ENCODE measurements at places on chromosomes 2 and 18.

DNA sequence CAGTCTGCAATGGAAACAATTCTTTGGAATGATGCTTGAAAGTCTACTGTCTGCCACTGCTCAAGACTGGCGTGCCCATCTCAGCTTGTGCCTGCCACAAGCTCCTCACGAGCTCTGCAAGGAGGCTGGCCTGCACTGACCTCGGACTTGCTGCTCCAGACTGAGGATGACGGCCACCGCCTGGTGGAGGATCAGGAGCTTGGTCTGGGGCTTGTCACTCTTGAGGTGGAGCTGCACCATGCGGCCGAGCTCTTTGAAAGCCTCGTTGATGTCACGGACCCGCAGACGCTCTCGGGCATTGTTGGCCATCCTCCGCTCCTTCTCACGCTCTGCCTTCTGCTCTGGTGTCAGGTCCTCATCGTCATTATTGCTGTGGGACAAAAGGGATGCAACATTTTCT lies 269.4 kb upstream of the CCDC68 start:
- DNase-seq: no peak

- no peak for DNase-seq
Observed at GRCh38 chr18:37471637-37472036, 94.0 kb downstream of the CELF4 start.

DNA sequence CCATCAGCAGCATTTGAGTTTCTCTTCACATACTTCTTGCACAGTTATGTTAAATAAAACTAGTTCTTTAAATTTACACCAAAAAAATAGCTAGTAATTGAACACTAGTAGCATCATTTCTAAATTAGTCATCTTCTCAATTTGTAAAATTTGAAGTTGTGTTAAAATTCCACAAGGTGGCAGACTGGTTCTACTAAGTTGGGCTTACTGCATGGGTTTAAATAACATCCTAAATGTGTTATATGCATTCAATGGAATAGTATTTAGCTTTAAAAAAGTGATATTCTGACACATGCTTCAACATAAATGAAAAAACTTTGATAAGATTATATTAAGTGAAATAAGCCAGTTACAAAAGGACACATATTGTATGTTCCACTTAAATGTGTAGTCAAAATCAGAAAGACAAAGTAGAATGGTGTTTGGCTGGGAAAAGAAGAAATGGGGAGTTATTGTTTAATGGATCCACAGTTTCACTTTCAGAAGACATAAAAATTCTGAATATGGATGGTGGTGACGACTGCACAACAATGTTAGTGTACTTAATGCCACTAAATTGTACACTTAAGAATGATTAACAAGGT lies 28.7 kb upstream of the RPRD1A start:
- no peak for DNase-seq

GRCh38 chr2:226578373-226578772 lies 221.2 kb downstream of the IRS1 start:
- DNase-seq: no peak

- no peak for DNase-seq
Observed at GRCh38 chr2:14891546-14891945, 259.0 kb downstream of the LRATD1 start.

DNA sequence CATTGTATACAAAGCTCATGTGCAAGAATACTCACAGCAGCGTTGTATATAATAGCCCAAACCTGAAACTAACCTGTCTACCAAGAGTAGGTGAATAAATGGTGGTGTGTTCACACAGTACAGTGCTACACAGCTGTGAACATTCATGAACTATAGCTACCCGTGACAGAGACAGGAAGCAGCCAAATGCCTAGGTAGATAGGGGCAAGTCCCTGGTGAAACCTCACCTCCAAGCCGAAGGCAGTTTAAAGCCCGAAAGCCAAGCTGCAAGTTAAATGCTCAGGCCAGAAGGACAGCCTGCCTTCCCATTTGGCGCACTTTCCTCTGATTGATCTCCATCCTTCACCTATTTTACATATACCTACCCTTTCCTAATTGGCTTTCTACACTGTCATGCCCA lies 36.5 kb upstream of the IMPA2 start:
- DNase-seq: no peak

GRCh38 chr2:177239932-177240630 lies 24.4 kb downstream of the NFE2L2 start:
- DNase-seq: peak; percentile 13

DNA sequence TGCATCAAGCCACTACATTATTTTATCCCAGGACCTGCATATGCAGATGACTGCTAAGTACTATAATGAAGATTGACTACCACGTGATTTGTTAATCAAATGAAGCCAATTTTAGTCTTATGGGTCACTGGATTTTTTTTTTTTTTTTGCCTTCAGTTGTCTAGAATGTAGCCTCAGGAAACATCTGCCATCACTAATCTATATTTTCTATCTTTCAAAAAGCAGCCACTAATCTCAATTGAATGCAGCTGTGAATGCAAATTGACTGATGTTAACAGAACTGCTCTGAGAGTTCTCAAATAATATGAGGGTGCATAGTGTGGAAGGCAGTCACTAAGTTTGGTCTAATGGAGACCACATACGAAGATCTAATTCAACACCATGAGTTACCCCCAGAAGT lies 106.3 kb downstream of the ABCA12 start:
- no peak for DNase-seq

- no peak for DNase-seq
Observed at GRCh38 chr2:46122318-46122976, 174.8 kb upstream of the EPAS1 start.

DNA sequence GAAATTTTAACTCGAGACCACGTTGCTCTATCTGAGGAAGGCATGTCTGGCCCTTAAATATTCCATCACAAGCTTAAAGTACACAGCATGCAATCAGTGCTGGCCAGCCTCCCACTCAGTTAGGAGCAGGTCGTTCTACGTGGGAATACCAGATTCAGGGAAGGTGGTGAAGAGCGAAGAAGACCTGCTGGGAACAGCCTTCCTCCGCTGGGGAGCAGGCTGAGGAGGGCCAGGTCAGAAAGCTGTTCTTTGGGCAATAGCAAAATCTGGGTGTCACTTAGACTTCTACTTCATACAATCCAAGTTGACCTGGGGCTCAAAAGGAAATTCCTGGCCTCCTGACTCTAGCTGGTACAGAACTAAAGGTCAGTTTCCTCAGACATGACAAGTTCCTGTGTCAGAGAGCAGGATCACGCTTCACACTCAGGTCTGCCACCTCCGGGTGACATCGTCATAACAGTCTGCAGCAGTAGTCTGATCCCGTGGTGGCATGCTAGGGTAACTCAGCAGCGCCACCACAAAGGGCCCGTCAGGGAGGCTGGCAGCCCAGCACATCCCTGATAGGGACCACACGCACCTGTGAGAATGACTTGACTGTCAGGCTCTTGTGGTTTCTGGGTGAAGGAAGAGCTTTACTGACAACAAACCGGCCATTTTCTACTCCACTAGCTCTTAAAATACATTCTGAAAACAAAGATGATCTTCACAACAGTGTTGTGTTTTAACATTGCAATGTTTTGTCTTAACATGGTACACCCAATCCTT lies 35.2 kb upstream of the NAPG start:
- DNase-seq: peak; percentile 26

DNA sequence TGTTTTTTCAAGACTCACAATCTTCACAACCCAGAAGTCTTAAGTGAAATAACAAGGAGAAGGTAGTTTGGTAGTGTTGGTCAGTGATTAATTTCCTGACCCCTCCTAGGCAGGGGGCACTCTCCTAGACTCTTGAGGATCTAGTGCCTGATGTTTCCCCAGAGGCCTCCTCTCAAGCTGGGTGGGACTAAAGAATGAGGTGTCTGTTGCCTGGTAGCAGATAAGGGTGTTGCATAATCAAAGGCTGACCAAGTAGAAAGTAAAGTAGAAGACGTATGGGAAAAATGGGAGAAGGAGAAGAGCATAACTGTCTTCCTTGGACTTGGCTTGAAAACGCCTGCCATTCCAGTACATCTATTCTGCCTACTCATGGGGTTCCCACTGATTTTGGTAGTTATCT lies 37.8 kb downstream of the VIT start:
- DNase-seq: no peak

DNA sequence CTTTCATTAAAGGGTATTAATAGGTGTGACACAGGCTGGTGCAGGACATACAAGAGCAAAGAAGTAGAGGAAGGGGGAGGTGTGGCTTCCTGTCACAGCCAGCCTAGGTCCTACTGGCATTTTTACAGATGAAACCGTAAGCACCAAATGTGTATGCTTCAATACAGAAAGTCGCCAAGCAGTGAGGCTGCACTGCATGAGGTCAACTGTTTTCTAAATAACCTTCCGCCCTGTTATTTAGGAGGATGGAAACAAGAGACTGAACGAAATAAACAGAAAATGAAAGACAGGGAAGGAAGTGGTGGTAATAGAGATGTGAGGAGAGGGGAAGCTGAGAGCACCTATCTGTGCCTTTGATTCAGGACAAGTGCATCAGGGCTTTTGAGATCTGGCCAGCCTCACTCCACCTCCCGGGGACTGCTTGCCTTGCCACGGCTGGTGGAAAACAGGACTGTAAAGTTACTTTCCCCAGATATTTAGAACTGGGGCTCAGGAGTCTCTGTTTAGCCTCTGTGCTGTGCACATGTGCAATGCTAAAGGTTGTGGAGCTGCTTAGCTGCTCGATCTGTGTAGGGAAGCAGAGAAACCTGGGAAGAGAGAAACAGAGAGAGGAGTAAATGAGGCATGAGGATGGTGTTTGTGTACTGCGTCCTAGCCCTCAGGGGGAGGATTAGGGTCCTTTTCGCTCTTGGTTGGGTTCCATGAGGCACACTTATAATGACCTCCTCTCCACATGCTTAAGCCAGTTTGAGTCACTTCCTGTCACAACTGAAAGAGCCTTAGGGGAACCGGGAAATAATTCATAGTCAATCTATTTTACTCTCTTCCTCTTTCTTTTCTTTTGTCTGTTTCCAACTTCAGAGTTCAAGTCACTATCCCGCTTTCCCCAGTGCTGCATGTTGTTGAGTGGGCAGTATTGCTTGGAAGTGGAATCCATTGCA lies 62.3 kb upstream of the BOD1L2 start:
- DNase-seq: no peak

DNA sequence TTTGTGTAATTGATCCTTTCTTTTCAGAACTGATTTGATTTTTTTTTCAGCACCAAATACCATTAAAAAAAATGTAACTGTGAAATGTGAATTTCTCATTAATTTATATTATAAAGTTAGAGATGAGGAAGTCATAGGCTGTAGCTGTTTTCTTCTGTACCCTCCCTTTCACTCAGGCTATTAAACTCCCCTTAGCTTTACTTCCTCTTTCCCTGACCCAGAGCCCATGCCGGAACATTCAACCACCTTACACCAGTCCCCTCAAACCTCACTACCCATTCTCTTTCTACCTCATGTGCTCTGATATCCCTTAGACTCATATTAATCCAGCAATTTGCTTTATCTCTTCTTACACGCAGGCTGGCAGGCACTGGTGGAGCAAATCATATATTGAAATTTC lies 12.4 kb downstream of the GALNT5 start:
- DNase-seq: no peak

GRCh38 chr18:30682672-30683071 lies 359.9 kb downstream of the DSC3 start:
- DNase-seq: no peak

GRCh38 chr2:232420463-232421188 lies 14.0 kb downstream of the ALPG start:
- DNase-seq: no peak

DNA sequence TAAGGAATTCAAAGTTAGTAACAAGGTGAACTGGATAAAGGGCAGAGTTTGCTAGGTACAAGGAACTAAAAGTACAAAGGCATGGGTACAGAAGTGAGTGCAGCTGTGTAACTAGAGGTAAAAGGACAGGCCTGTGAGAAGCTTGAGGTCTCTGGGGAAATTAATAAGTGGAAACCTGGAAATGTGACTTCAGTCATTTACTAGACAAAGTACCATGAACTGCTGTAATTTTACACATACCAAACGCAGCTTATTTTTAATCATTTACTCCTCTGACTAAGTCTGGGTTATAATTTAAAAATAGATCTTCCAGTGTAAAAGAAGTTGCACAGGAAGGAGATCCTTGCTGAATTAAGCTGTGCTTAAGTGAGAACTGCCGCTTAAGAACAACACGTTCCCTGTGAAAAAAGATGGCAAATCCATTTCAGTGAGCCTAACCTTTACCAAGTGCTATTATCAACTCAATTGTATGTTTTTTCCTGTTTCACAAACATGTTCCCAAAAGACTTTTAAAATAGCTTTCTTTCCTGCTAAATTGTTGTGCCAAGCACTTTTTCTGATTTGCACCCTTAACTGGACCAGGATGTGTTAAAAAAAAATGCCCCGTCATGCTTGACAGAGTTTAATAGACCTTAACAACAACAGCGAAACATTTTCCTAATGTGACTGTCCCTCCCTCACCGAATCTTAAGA lies 44.3 kb downstream of the CALCRL start:
- no peak for DNase-seq

- no peak for DNase-seq
Observed at GRCh38 chr18:65215865-65216466, 534.8 kb upstream of the CDH7 start.

- DNase-seq: no peak
Observed at GRCh38 chr2:120318626-120319025, 27.3 kb upstream of the INHBB start.

- DNase-seq: no peak
Observed at GRCh38 chr2:59654710-59655109, 898.7 kb downstream of the BCL11A start.

- DNase-seq: no peak
Observed at GRCh38 chr2:84417453-84418145, 41.5 kb downstream of the SUCLG1 start.

- no peak for DNase-seq
Observed at GRCh38 chr2:104749856-104750460, 104.0 kb upstream of the POU3F3 start.

All from amygdala (tissue), 56 donors.